ENCODE measurements at places on chromosomes 5 and 9.

- DNase-seq: no peak
Measured at GRCh38 chr5:32044939-32045338, 129.2 kb downstream of the GOLPH3 start.

- DNase-seq: no peak
Measured at GRCh38 chr5:57947181-57947580, 464.6 kb upstream of the ACTBL2 start.

- DNase-seq: no peak
Measured at GRCh38 chr9:73020877-73021276, 68.0 kb upstream of the ALDH1A1 start.

- no peak for DNase-seq
Measured at GRCh38 chr5:96117771-96118651, 156.4 kb upstream of the ELL2 start.

GRCh38 chr9:123419091-123419490 lies 63.1 kb downstream of the CRB2 start:
- no peak for DNase-seq
